ENCODE measurements at places on chromosomes 4 and X.

DNA sequence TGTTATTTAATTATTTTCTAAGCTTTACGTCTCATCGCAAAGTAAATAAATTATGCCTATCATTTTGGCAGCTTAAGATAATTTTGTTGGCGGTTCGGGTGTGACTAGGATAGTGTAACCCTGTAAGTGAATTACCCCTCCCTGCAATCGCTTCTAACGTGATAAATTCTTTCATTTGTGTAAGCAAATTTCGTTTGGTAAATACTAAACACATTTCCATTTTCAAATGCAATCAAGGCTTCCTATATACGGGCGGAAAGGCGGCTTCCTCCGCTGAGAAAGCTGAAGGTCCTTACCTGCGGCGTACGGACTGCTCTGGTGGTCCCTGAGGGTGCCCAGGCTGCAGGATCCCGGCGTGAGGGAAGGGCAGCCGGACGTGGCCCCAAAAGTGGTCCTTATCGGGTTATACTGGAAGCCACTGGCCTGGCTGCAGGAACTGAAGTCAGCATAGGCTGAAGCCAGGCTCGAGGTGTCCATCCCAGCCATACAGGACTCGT, 403 bp downstream of the PHOX2B start:
- no peak for DNase-seq

DNA sequence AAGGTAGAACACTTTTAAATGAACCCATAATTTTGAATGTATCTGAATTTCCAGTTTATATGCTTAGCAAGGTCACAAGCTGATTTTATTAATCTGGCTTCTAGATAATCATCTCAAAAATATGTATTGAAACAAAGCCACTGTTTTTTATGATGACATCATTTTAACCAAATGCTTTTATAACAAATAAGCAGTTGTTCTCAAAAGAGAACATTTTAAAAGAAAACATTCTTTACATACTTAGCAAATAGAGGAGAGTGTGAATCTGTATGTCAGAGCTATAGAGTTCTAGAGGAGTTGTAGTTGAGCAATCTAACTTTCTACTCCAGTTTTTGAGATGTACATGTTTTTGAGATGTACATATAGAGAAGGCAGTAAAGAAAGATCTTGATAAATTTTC, 42.5 kb downstream of the LAMP2 start:
- no peak for DNase-seq

- no peak for DNase-seq
These were observed 415.5 kb upstream of the FAT1 start for GRCh38 chr4:187139141-187139540.

DNA sequence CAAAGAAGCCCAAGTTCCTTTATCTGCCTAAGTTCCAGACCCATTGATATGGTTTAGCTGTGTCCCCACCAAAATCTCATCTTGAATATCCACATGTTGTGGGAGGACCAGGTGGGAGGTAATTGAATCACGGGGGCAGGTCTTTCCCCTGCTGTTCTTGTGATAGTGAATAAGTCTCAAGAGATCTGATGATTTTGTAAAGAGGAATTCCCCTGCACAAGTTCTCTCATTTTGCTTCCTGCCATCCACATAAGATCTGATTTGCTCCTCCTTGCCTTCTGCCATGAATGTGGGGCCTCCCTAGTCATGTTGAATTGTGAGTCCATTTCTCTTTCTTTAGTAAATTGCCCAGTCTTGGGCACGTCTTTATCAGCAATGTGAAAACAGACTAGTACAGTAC, 860.2 kb downstream of the FSTL5 start:
- DNase-seq = no peak

All from spinal cord (tissue), 10 donors.